ENCODE measurements at places on chromosomes 13 and 19. TPM values are rescaled to one million over a fixed set of nuclear protein-coding genes. Genes with fewer than 3 reads are reported as not detected.
A peak's percentile ranks its signal among the peaks of the same experiment; 100 is the strongest.

The SHISA7 gene
- 0.09 TPM for total RNA-seq

The MAST1 gene
- 5.4 TPM for total RNA-seq

The CACNG6 gene
- not detected for total RNA-seq

The SYCN gene
- total RNA-seq = not detected

The FEM1A gene
- 12.6 TPM for total RNA-seq

The CYP4F2 gene
- not detected for total RNA-seq

The ZNF260 gene
- 22.3 TPM for total RNA-seq

DNA sequence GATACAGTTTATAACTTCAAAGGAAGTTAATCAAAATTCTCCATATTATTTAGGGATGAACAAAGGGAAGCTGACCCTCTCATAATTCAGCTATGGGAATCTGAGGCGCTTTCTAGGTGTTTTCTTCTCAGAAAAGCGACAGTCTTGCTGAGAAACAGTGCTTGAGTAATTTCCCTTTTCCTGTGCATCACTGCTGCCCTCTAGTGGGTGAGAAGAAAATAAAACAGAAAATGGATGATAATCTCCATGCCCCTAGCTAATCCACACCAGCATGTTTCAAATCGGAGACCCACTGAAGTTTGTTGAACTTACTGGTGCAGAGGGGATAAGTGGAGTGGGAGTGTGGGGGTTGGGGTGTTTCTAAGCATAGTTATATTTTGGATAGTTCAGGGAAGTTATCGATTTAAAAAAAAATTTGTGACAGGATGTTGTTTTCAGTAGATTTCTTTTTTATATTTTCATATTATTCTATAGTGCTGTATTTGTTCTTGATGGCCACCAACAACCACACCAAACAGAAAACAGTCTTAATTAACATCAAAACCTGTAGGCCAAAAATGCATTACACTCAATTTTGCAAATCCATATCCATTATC, 21.4 kb downstream of the LCP1 start:
- peak; percentile 18 for DNase-seq
- no peak overlapping the region for H3K4me3 ChIP-seq
- no peaks in the 10 kb centered on the region for H3K27me3 ChIP-seq
- H3K36me3 ChIP-seq = no peaks in the 10 kb centered on the region
- no peak overlapping the region for H3K27ac ChIP-seq

GRCh38 chr13:39655041-39655568, 357 bp upstream of the COG6 start:
- H3K4me3 ChIP-seq = peak overlapping the region; percentile 91
- H3K4me1 ChIP-seq = no peaks in the 10 kb centered on the region
- no peak for DNase-seq
- no peaks in the 10 kb centered on the region for H3K36me3 ChIP-seq
- no peaks in the 10 kb centered on the region for H3K27me3 ChIP-seq

DNA sequence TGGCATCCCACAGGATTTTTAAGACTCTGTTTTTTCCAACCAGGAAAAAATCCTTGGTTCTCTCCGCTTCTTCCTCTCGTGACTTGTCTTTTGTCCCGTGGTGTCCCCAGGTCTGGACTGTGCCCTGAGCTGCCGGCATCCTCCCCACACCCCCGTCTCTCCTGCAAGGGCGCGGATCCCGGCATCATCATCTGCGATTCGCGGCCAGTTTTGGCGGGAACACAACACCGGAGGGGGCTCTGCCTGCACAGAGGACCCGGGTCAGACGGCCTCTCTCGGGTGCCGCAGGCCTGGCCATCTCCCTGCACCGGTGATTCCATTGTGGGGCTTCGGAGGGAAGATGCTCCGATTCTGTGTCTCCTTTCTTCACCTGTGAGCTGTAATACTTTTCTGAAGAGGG, 18.8 kb upstream of the GAS6 start:
- H3K4me1 ChIP-seq = no peaks in the 10 kb centered on the region

DNA sequence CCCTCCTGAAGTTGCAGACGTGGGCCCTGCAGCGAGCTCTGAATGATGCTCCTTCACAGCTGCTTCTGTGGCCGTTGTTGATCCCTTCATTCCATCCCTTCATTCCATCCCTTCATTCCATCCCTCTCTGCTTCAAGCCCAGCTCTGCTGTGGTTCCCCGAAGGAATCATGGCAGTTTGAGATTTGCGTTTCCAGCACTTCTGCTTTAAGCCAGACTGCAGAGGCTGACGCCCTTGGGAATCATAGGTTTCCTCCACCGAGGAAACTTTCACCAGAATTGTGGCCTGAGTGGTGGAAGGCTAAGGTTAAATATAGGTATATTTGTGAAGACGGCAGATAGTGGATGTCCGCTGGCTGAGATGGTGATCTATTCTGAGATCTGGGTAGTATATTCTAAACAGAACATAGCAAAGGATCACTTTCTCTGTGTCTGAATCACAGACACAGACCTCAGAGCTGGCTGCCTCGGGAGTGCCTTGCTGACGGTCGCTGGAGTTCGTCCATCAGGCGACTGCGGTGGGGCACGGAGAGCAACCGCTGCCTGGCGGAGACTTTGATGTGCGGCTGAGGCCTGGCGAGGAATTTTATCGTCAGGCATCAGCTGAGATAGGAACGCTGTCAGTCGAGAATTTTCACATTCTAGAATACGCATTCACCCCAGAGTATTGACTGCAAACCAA, 42.8 kb upstream of the DCUN1D2 start:
- DNase-seq = no peak
- H3K27ac ChIP-seq = no peak overlapping the region
- no peak overlapping the region for H3K4me3 ChIP-seq
- H3K4me1 ChIP-seq = peaks cover 8% of the 10 kb centered on the region
- peaks cover 17% of the 10 kb centered on the region for H3K36me3 ChIP-seq
- H3K27me3 ChIP-seq = no peaks in the 10 kb centered on the region

DNA sequence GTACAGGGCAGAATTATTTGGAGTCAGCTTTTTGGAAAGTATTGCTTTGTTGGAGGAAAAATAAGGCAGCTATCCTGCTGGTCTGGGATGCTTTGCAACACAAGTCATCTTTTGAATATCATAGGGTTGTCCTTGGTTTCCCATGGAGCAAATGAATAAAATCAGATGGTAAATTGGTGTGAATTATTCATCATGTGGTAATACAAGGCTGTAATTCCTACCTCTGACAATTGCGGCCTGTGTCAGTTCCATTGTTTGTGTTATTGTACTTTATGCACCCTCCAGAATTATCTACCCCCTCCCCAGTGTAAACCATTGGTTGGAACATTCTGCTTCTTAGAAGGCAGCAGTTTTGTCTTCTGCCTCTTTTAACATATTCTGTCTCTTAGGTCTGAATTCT, 46.2 kb downstream of the RNASEH2B start:
- DNase-seq = no peak
- H3K36me3 ChIP-seq = no peaks in the 10 kb centered on the region
- no peaks in the 10 kb centered on the region for H3K27me3 ChIP-seq
- no peaks in the 10 kb centered on the region for H3K4me1 ChIP-seq

- peak overlapping the region; percentile 38 for H3K27ac ChIP-seq
- no peaks in the 10 kb centered on the region for H3K27me3 ChIP-seq
- H3K4me1 ChIP-seq = peaks cover 18% of the 10 kb centered on the region
Observed at GRCh38 chr19:37954421-37954874, 47.4 kb downstream of the SIPA1L3 start.

DNA sequence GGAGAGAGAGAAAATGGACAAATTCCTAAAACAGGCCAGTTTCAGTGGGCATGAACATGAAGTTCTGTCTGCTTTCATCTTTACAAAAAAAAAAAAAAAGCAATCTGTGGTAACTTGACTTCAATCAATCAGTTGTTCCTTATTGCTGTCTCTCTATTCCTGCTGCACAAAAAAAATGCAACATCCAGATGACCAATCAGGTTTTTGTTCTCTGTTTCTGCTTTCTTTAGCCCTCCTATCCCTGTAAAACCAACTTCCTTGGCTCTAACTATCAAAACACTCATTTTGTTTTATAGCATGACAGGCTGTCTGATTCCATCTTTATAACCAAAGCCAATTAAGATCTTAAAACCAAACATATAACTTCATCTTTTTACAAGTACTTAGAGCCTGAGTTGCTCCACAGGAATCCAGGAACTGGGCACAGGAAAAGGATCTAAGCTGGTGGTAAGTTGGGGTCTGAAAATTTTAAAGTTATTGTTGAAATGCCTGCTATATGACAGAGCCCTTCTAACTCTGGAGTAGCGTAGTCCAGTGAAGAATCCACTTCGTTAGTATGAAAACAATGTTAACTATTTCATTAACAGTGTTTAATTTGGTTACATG, at the start of gene FPR3:
Gene FPR3 (plus strand): TSS at position 273 of the 606 bp plus-strand sequence. CDS start 28,592 bp downstream, outside the sequence.
- no peak within 1 kb of the TSS for H3K4me3 ChIP-seq
- DNase-seq = no peak
- no peaks in the 10 kb centered on the region for H3K36me3 ChIP-seq
- H3K27ac ChIP-seq = no peak within 1 kb of the TSS
- H3K27me3 ChIP-seq = no peaks in the 10 kb centered on the region

All from astrocyte (in vitro differentiated cells and primary cell).